Effector CD4-positive, alpha-beta T cell (primary cell): ENCODE measurements at places on chromosomes 16 and 17.

DNA sequence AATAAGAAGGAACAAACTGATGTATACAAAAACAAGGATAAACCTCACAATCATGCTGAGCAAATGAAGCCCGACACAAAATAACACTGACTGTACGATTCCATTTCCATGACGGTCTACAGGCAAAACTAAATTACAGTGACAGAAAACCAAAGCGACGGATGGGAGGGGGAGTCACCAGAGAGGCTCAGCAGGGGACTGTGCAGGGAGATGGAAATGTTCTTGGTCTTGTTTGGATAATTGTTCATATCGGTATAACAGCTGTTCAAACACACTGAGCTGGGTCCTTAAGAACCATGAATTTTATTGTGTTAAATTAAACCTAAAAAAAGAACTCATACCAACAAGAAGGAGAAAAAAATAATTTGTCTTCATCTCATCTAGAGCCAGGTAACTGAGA lies 97.8 kb downstream of the NXN start:
- no peak for DNase-seq

- no peak for DNase-seq
These were observed 32.2 kb downstream of the TSC2 start for GRCh38 chr16:2079991-2080390.

- DNase-seq = no peak
These were observed 751 bp upstream of the DOC2B start for GRCh38 chr17:182050-182751.

DNA sequence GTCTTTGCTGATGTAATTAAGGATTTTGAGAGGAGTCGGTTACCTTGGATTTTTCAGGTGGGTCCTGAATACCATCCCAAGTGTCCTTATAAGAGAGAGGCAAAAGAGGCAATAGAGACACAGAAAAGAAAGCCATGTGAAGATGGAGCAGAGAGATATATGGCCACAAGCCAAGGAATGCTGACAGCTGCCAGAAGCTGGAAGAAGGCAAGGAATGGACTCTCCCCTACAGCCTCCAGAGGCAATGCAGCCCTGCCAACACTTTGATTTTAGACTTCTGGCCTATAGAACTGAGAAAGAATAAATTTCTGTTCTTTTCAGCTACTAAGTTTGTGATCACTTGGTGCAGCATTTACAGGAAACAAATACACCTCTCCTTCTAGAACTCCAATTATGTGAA lies 8.2 kb upstream of the RNFT1 start:
- DNase-seq = no peak

DNA sequence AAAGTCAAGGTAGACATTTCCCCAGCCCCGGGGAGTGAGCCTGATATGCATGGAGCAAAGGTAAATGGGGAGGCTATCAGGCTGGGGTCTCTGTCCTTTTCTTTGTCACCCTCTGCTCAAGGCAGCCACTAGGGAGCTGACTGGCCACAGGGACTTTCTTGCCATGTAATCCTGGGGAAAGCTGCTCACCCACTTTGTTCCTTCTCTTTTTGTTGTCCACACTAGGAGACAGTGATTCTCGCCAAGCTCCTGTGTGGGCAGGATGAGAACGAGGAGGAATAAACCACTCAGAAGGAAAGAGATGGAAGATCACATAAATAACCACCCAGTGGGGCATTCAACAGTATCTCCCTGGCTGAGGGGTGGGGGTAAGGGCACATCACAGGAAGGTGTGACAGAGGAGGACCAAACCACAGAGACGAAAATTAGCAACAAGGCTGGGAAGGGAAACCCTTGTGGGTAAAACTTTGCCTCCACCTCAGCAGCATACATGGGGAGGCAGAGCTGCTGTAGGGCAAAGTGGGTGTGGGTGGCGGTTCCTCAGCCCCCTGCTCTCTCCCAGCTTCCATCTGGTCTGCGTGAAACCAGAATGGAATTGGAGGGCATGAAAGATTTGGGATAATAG lies 26.2 kb upstream of the CCL1 start:
- DNase-seq = no peak

DNA sequence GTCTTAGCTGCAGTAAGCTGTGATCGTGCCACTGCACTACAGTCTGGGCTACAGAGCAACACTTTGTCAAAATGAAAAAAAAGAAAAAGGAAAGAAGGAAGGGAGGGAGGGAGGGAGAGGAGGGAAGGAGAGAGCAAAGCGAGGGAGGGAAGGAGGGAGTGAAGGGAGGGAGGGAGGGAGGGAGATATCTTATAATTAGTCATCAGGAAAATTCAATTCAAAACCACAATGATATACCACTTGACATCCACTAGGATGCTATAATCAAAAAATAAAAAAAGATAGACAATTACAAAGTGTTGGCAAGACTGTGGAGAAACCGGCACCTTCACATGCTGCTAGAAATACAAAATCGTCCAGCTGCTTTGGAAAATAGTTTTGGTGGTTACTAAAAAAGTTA lies 93.8 kb downstream of the CDC27 start:
- no peak for DNase-seq

GRCh38 chr17:32445971-32446370 lies 1.7 kb downstream of the PSMD11 start:
- no peak for DNase-seq

GRCh38 chr16:2919511-2920255 lies 8.0 kb downstream of the FLYWCH1 start:
- DNase-seq = peak; percentile 62

- no peak for DNase-seq
These were observed 53.0 kb downstream of the N4BP1 start for GRCh38 chr16:48556913-48557351.

DNA sequence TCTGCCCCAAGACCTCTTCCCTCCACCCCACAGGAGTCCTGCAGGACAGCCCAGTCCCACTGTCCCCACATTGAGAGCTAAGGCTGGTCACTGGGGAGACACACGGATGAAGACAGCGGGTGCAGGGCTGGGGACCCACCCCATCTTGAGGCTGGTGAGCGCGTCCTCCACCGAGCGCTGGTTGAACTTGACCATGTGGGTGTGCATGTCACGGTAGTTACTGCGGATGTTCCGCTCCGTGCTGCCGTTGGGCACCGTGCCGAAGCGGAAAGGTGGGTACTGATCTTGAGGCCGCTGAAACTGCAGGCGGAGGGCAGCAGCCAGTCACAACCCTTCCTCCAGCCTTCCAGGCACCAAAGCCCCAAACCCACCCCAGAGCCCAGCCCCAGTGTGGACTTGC lies 13.1 kb downstream of the GRIN2C start:
- no peak for DNase-seq

DNA sequence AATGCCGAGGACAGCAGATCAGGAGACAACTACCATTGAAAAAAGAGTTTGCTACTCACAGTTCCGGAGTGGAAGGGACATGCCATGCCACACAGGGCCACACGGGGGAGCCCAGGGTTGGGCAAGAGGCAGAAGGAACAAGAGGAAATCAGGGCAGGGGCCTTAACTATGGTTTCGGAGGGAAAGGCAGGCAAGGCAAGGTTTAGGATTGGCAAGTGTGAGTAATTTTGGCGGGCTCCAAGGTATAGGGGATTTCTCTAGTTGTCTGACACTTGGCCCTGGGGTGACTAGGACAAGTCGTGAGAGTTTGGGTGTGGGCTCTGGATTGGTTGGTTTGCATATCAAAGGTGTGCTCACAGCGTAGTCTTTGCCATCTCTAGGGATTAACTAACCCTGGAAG lies 27.0 kb upstream of the NTN1 start:
- peak; percentile 22 for DNase-seq

GRCh38 chr16:1884155-1884760 lies 12.3 kb upstream of the MEIOB start:
- DNase-seq = no peak

DNA sequence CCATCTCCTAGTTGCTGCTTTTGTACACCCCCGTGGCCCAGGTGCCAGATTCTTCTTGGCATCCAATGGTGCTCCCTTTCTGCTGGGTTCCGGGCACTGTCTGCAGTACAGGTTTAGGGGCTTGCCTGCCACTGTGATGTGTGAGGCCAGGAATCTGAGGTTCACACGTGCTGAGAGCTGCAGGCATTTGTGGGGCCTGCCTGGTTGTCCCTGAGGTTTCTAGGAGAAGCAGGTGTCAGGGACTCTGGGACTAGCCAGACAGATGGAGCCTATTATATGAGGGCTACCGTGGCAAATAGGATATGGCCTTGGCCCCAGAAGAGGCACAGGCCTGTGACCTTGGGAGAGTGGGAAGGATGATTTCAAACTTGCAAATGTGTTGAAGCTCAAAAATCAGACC lies 29.3 kb downstream of the NDEL1 start:
- no peak for DNase-seq

- DNase-seq = no peak
These were observed 11.6 kb downstream of the ACLY start for GRCh38 chr17:41907185-41907556.

DNA sequence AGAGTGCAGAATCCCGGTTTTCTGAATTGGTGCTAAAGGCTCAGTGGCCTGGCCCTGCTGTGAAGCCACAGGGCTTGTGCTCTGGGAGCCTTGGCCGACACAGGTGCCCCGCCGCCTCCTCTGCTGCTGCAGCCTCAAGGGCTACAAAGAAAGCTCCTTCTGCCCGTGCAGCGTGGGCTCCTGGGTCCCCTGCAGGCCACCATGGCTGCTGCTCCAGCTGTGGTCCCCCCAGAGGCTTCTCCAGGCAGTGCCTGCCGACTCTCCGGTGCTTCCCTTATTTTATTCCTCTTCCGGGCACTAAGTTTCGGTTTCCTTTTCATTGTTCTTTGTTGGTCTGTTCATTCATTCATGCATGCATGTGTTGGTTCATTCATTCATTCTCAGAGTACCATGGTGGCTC lies 53.1 kb downstream of the CMIP start:
- DNase-seq = no peak

DNA sequence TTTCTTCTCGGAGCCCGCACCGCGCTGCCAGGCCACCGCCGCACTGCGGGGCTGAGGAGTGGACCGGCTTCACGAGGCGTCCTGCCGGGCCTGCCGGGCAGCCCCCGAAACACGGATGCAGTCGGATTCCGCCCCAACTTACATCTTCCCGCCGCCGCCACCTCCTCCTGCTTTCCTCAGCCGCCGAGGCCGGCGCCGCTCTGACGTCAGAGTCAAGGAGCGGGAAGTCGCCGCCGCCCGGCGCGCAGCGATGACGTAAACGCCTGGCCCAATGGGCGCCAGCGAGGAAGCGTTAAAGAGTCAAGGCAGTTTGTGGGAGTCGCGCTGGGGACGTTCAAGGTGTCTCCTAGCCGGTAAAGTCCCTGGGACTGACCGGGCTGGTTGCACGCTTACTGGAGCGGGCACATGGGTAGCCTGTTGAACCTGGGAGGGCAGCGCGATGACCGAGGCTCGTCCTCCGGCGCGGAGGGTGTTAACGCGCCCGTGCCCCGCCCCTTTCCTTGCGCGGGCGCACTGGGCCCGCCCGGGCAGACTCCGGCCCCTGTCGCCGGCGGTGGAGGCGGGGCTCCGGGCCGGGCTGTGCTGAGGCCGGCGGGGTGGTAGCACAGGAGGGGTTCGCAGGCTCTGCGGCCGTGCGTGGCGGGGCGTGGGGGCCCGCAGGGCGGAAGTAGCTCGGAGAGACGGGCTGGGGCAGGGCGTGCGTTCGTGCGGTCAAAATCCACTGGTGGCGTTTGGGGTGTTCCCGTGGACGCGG lies at the start of gene RNPS1:
RNPS1 (minus strand) TSS at position 214 of the 754 bp plus-strand sequence. CDS start 3,483 bp downstream, outside the sequence.
- DNase-seq = peak; percentile 96

- DNase-seq = peak; percentile 58
These were observed 233.6 kb downstream of the SEC14L1 start for GRCh38 chr17:77374170-77374936.

- DNase-seq = no peak
These were observed 156.6 kb downstream of the ANKFN1 start for GRCh38 chr17:56309897-56310296.

DNA sequence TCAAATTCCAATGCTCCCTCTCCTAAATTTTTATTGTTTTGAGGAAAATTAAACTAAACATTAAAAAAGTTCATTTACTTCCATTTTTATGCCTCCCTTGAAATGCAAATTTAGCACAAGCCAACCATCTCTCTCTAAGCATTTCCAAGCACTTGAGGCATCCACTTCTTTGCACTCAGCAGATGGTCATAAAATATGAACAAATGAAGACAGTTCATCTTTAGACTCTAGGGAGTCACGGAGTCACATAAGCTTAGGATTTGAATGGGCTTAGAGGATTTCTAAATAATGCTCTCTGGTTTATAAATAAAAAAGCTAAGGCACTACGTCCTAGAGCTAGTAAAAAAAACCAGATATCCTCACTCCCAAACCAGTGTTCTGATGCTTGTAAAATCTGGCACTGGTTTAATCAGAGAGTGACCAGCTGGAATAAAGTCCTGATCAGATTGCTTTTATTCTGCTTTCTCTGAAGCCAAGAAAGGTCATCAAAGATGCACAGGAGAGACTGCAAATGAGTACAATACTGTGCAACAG lies 204.2 kb downstream of the CA10 start:
- DNase-seq = no peak

DNA sequence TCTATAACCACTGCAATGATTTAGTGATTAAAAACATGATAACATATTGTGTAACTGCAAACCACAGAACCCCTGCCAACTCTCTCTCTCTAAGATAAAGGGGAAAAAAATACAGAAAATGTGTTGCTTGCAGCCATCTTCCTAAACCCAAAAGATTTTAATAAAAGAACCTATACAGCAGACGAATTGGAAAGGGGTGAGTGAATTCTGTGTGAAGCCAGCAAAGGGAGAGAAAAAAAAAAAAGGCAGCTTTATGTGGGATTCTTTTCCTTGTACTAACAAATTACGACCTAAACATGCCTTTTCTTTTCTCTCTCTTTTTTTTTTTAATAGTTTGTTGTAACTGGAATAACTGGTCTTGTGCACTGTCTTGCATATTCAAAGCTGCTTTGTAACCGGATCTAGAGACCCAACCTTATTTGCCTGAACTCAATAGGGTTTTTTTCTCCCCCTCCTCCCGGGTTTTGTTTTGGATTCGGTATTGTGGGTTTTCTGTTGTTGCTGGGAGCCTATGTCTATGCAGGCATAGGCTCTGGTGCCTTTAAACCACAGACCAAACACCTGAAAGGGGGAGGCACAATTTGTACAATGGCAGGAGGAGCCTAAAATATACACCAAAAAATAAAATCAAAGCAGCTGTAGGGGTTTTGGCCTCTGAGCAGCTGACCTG lies 7.0 kb upstream of the ZFHX3 start:
- no peak for DNase-seq

DNA sequence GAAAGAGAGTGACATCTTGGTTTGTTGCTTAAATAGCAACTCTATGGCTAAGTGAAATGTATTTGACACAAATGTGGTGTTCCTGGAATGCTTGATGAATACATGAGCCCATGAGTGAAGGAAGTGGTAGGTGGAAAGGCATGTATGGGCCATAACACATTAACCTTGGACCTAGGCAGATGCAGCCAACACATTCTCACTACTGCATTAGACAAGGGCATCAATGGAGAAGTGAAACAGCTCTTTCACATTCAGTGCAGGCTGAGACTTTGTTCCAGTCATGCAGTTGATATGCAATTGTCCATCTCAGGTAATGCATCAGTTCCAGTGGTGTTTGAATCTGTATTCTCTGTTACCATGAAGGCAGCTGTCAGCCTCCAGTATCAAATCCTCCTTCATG lies 133.6 kb downstream of the HS3ST3B1 start:
- no peak for DNase-seq
